ENCODE measurements at places on chromosomes 6 and 20.
A peak's percentile ranks its signal among the peaks of the same experiment; 100 is the strongest.

GRCh38 chr6:108752733-108753590 lies 95.3 kb upstream of the ARMC2 start:
- DNase-seq, result no peak

- peak; percentile 37 for DNase-seq
Measured at GRCh38 chr6:72784071-72784470, 162.2 kb downstream of the KCNQ5 start.

- peak; percentile 96 for DNase-seq
Measured at GRCh38 chr6:147675281-147675680, 166.8 kb downstream of the SAMD5 start.

GRCh38 chr6:20317430-20317829 lies 84.2 kb upstream of the E2F3 start:
- DNase-seq, result no peak

DNA sequence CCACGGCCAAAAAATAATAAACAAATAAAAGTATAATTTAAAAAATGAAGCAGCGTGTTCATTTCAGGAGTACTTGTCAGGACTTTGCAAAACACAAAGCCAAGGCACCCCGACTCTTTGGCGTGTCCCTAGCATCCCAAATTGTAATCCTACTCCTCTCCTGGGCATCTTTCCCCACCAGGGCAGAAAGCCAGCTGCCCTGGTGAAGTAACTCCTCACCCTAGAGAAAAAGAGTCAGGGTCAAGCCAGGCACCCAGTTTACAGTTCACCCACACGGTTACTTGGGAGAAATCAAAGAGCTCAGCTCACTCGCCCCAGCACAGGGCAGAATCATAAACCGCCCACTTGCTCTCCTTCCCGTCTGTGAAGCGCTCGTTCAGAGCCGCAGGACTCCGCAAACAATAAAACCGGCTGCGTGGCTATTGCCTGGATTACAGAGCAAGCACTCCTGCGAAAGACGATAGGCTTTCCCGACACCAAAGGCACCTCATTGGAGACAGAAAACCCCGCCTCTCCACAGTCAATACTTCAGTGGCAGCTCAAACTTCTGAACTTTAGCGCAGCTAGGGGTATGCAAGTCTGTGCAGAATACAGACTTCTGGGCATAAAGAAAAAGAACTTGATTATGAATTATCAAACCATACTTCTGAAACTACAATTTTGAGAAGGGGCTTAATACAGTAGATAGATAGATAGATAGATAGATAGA lies 73.0 kb upstream of the NHSL1 start:
- peak; percentile 58 for DNase-seq

DNA sequence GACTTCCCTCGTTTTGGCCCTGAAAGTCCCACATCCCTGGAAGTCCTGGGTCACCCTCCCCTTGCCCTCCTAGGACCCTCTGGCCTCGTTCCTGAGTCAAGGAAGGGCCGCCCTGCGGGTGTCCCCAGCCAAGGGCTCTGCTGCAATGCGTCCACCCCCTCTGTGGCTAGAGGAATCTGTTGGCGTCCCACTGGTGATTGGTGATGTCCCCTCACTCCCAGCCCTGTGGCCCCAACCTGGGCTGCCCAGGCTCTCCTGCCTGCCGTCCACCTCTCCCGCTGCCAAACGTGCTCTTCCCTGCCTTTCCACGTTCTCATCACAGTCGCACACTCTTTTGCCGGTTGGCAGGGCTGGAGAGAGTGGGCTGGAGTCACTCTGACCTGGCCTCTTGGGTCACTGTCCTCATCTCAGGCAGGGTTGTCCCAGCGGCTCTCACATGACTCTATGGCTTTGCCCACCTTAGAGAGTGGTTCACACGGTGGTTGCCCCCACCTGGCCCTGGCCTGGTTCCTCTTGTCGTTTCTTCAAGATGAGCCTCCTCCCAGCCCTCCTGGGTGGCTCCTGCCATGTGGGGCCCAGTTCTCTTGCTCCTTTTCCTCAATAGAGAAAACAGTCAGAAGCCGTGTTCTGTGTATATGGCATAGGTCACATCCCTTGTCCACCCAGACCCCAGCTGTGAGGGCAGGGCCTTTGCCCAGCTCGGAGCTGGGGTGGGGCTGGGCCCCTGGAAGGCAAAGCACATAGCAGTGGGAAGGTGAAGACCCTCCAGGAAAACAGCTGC lies 100.9 kb downstream of the TMEM242 start:
- no peak for DNase-seq

DNA sequence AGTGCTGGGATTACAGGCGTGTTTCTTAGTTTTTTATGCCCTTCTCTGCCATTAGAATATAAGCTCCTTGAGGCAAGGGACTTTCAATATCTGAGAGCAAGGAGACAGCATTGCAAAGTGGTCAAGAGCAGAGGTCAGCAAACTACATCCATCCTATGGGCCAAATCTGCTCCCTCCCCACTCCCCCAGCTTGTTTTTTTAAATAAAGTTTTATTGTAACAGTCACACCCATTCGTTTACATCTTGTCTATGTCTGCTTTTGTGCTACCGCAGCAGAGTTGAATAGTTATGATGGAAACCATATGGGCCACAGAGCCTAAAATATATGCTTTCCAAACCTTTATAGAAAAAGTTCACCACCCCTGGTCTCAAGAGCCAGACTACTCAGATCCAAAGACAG lies 227.9 kb downstream of the EYA2 start:
- no peak for DNase-seq

GRCh38 chr6:64335195-64335594 lies 699.6 kb downstream of the PHF3 start:
- DNase-seq, result no peak

DNA sequence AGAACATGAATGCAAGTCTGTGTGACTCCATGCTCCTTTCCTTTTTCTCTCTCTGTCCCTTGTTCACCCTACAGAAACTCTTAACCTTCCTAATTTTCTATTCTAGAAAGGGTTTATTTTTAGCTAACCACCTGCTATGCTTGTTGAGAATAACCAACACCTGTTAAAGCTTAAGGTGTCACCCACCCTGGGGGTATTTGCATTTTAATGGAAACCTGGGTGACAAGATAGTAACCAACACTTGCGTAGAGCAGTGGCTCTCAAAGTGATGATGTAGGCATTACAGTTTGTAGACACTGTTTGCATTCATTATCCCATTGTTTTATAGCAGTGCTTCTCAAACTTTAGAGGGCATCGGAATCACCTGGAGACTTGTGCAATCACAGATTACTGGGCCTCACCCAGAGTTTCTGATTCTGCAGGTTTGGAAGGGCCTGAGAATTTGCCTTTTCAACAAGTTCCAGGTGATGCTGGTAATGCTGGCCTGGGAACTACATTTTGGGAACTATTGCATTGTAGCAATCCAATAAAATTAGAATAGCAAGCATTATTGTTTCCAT lies 114.4 kb upstream of the ARMC2 start:
- no peak for DNase-seq

DNA sequence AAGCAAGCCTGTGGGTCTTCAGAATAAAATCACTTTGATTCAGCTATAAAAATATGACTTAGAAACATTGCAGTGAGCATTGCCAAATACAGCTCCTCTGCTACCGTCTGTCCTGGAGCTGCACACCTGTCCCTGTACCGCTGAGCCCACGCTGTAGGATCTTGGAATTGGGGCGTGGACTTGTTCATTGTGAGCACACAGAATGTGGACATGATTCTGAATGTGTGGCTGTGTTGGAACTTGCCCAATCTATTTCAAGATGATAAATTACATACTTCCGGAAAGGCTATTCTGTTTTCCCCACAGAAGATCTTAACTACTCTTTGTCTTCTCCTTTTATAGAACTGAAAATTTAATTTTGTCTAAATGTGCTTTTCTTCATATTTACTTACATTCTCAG lies 107.3 kb downstream of the UST start:
- peak; percentile 89 for DNase-seq

DNA sequence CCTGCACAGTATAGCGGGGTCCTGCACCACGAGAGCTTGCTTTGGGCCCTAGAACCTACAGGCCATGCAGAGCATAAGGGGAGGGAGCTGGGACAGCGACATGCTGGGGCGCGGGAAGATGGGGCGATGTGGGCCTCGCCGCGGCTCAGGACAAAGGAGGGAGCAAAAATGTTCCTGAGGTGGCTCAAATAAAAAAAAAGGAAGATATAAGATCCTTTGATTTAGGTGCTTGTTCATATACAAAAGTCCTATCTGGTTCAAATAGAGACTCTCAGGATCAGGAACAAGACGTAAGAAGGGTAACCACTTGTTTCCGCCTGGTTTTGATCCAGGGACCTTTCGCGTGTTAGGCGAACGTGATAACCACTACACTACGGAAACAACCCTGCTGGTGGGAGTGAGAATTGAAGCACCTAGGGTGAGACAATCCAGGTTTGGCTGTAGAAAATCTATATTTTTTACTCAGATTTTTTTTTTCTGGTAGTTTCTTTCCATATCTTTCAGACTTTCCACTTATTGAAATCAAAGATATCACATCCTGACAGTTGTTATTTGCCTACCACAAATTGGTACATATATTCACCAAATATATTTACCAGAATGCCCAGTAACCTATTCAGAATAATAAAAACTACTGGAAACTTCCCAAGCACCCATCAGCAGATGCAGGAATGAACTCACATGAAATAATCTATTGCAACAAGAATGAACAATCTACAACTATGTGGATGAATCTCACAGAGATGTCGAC lies 177.9 kb upstream of the ZNF184 start:
- DNase-seq, result no peak

DNA sequence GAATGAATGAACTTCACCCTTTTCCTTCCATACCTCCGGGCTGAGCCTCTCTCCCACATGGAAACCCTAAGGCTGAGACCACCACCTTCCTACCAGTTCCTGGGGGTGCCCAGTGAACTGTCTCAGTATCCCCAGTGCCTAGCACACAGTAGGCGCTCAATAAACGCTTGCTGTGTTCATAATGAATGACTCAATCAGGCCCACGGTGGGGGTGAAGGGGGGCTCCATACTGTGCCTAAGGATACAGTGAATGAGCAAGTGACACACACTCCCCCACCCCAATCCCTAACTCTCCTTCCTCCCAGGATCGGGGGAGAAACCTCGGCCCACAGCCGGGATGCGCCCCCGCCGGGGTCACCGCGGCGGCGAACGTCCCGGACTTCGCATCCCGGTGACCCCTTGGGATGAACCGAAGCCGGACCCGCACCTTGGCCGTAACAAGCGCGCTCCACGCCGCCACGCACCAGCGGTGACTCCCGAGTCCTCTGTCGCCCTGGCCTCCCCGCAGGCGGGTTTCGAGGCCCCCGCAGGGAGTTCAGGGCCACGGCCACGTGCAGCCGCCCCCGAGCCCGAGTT lies 592 bp downstream of the KCNG1 start:
- no peak for DNase-seq

DNA sequence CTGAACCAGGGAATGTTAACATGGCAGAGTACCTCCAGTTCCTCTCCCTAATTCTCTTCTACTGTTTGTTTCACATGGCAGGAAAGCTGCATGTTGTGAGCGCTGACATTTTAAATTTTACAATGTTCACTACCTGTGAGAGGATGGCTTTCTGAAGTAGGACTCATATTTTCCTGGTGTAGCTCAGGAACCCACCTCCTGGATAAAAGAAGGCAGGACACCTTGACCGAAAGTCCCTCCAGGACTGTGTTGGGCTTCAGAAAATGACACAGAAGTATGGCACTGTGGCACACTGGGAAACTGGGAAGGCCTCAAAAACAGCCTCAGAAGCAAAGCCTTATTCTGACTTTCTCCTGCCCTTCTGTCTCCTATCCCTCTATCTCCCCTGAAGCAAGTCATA lies 33.3 kb downstream of the PTPRK start:
- no peak for DNase-seq

GRCh38 chr6:140561701-140562100 lies 1187.3 kb upstream of the CITED2 start:
- no peak for DNase-seq

GRCh38 chr6:56444855-56445254 lies 197.5 kb upstream of the COL21A1 start:
- no peak for DNase-seq

DNA sequence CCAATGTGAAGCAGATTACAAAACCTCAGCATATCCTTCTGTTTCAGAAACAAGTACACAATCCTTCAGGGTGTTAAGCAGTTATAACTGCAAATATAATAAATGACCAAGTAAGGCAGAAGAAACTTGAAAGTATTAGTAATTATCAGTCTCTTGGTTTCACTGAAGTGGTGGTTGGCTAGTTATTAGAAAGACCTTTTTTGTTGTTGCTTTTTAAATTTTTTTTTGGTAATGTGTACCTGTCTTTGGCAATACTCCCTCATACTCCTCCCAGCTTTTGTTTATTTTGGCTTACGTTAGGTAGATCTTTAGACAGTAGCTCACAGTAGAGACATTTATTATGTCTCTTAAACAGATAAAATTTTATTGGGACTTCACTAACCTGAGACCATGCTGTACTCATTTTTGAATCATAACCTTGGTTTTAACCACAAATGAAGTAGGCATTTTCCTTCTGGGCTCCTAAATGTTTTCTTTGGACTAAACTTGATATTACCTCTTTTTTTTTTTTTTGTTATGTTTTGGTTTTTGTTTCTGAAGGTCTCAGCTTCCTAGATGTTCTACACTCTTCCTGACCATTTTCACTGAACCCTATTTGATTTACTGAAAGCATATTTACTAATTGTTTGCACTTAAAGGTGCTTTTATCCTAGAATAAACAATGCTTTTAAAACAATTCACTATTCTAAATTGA lies 6.4 kb downstream of the CD2AP start:
- no peak for DNase-seq

DNA sequence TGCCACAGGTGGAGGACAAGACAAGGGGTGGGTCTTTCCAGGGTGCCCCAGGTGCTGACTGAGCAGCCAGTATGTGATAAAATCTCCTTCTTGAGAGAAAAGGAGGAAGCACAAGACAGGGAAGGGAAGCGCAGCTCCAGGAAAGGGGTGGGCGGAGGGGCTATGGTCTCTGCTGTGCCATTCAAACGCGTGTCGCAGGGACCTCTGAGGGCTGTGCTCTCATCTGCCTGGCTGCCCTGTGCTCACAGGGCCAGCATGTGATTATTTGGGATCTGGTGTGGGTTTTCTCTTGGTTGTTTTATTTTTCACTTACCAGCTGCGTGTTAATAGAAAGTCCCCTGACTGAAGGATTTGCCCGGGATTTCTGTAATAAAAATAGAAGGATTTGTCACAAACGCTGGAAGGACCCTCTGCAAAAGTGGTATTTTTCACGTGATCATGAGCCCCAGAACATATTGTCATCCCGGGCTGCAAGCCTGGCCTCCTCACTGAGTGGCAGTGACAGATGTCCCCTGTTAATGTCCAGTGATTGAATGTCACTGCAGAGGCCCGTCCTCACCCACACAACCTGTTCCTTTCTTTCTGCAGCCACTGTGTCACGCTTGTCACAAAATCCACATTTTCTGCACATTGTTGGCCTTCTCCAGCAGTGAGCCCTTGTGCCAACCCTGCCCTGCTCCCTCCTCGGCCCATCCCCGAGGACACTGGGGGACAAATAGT lies 35.0 kb upstream of the VSX1 start:
- no peak for DNase-seq

- no peak for DNase-seq
Measured at GRCh38 chr6:130190701-130191690, 31.8 kb downstream of the SAMD3 start.

DNA sequence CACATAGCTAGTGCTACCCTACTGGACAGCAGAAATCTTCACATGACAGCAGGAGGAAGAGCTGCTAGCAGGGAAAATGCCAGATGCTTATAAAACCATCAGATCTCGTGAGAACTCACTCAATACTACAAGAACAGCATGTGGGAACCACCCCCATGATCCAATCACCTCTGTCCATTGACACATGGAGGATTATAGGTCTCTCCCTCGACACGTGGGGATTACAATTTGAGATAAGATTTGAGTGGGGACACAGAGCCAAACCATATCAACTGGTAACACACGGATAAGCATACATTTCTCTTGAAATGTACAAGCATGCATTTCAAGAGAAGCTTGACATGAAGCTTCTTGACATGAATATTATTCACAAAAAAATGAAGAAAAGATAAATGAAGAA lies 64.1 kb downstream of the MMS22L start:
- DNase-seq, result no peak
